ENCODE measurements at places on chromosomes 3 and 15.

DNA sequence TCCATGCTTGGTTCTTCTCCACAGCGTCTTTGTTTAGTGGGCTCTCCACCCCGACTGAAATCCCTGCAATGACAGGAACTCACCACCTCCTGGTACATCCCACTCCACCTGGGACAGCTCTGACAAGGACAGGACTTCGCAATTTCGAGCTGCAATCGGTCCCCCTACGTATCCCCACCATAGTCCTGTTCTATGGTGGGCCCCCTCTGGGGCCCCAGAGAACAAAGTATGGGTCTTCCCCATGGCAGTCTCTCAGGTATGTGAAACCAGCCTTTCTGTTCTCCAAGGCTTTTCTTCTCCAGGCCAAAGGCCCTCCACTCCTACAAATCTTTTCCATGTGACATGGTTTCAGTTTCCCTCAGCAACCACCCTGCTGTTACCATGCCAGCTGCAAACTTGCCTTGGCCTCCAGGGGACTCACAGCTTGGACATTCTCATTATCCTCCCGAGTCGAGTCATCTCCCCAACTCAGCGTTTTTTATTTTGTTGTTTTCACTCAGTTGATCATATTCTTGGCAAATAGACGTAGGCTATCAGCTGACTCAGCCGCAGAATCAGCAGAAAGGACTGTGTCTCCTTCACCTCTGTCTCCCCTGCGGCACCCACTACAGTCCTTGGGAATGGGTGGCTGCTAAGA, 233.3 kb downstream of the OPA1 start:
- DNase-seq = no peak

DNA sequence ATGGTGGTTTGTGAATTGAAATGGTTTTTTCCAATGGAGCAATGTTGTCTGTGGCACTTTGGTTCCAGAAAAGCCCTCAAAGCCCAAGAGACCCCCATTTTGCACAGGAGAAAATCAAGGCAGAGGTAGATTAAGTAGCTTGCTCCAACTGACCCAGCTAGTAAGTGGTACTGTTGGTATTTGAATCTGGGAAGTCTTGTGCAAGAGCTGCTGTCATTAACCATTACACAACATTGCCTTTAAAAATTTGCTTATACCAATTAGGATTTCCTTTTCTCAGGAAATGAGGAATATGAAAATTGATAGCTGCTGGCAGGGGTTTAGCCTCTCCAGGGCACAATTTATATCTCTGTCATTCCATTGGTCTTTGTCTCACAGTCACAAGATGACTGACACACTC, 102.4 kb upstream of the UBE3A start:
- no peak for DNase-seq

- DNase-seq = no peak
These were observed 77.0 kb upstream of the PLSCR5 start for GRCh38 chr3:146682171-146682570.

DNA sequence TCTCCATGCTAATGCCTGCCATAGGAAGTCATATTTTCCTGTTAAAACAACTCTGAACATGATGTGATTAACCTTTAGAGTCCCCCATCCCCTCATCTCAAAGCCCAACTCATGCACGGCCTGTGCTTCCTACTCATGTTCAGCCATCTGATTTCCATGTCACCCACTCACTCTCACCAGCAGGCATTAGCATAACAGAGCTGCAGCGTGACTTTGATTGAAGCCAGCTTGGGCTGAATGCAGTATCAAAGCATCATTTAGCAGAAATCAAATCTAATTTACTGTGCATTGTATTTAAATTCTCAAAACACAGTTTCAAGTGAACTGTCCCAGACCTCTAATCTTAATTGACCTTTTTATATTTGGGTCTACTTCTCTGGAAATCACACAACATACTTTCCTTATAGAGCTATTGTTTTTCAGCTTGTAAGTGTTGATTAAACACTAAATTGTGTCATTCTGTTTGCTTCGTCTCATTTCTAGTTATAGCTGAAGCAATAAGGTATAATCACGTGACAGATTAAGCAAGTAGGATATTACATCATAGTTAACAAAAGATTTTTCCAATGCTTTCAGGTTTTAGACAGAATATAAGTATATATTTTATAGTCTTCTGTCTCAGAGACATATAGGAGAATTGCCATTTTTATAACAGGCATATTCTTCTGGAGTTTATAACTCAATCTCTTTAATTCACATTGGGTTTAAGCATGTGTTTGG, 501.5 kb downstream of the ROBO2 start:
- no peak for DNase-seq

All from left lobe of liver (tissue), 2 donors.